ENCODE measurements at places on chromosomes 5 and 9. TPM values are rescaled to one million over a fixed set of nuclear protein-coding genes. Genes with fewer than 3 reads are reported as not detected.

- peaks cover 3% of the 10 kb centered on the region for H3K27me3 ChIP-seq
- H3K4me3 ChIP-seq: no peak overlapping the region
- H3K36me3 ChIP-seq: no peaks in the 10 kb centered on the region
- no peak overlapping the region for H3K27ac ChIP-seq
- no peak for DNase-seq
These were observed 20.6 kb upstream of the SLC25A51 start for GRCh38 chr9:37924538-37924937.

Gene S100Z
- total RNA-seq: not detected

Gene PNPLA7
- 6.7 TPM for total RNA-seq

GRCh38 chr5:151627650-151628049 is 36.5 kb upstream of the FAT2 start:
- no peak overlapping the region for H3K27ac ChIP-seq
- no peaks in the 10 kb centered on the region for H3K36me3 ChIP-seq
- no peaks in the 10 kb centered on the region for H3K4me1 ChIP-seq
- H3K27me3 ChIP-seq: peaks cover 2% of the 10 kb centered on the region
- DNase-seq: no peak

DNA sequence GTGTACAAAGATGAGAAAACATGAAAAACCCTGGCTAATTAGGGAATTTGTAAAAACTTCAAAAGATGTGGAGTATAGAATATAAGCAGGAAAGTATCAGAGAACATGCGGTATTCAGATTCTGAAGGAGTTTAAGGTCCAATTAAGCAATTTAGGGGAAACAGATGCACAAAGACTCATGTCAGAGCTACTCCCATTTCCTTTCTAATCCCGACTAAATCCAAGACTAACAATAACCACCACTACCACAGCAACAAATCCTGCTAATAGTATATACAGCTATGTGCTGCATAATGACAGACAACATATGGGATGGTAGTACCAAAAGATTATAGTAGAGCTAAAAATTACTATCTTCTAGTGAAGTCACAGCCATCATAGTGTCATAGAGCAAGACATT is 102.1 kb downstream of the LURAP1L start:
- H3K4me1 ChIP-seq: peaks cover 23% of the 10 kb centered on the region
- no peak overlapping the region for H3K27ac ChIP-seq
- H3K27me3 ChIP-seq: no peaks in the 10 kb centered on the region
- no peak overlapping the region for H3K4me3 ChIP-seq
- no peaks in the 10 kb centered on the region for H3K36me3 ChIP-seq
- no peak for DNase-seq

Data from glutamatergic neuron (in vitro differentiated cells).